IPS DF 19.7 (cell line): ENCODE measurements at places on chromosomes 1 and 21.

GRCh38 chr21:17697473-17697872, 84.8 kb upstream of the BTG3 start:
- DNase-seq = no peak

DNA sequence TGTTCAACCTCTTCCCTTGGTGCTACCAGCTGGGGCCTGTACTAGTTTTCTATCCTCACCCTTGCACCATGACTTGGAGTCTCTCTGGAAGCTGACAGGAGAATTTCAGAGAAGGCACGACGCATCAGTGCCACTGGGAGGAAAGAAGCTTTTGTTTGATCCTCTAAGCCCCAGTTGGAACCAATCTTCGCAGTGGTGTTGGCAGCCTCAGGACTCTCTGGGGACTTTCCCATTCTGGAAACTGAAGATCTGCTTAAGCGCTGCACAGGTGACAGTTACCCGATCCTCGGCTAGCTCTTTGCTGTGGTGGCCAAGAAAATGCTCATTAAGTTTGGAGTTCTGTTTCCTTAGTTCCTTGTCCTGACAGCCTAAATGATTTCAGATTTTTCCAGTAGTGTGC, 222.3 kb downstream of the RHOU start:
- no peak for DNase-seq

GRCh38 chr21:37408464-37409193, 42.1 kb downstream of the DYRK1A start:
- no peak for DNase-seq

- no peak for DNase-seq
These were observed 86.5 kb upstream of the RHOU start for GRCh38 chr1:228648647-228649383.

- no peak for DNase-seq
These were observed 7.7 kb downstream of the LRRC52 start for GRCh38 chr1:165551469-165551868.

GRCh38 chr1:171501305-171502024, 16.1 kb downstream of the PRRC2C start:
- no peak for DNase-seq

DNA sequence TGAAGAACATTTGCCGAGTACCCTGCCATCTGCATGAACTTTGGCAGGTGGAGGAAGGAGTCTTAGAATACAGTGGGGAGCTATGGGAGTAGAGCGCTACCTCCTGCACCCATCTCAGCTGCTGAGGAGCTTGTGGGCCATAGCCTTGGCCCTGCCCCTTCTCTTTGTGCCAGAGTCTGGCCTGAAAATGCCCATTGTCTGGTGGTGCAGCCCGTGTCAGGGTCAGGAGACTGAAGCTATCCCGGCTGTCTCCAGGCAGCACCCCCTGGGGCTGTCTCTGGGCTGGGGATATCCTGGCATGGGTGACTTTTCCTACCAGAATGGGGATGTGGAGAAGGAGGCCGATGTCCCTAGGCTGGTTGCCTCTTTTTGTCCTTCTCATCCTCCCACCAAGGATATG, 7.3 kb downstream of the IPO13 start:
- no peak for DNase-seq

DNA sequence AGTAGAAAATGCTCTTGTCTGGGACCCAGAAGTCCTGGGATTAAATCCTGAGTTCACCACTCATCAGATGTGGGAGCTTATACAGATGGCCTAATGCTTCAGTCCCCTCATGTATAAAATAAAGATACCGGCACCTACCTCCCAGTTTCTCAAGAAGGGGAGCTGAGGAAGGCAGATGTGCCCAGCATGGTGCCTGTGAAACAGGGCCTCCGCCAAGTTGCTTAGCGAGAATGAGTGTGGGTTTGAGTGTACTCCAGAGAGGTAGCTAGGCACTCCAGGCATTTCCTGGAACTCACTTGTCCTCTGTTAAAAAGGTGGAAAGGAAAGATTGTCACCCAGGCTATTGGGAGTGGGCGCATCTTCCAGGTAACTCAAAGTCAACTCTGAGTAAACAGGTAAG, 37.8 kb downstream of the IER5 start:
- DNase-seq = no peak

DNA sequence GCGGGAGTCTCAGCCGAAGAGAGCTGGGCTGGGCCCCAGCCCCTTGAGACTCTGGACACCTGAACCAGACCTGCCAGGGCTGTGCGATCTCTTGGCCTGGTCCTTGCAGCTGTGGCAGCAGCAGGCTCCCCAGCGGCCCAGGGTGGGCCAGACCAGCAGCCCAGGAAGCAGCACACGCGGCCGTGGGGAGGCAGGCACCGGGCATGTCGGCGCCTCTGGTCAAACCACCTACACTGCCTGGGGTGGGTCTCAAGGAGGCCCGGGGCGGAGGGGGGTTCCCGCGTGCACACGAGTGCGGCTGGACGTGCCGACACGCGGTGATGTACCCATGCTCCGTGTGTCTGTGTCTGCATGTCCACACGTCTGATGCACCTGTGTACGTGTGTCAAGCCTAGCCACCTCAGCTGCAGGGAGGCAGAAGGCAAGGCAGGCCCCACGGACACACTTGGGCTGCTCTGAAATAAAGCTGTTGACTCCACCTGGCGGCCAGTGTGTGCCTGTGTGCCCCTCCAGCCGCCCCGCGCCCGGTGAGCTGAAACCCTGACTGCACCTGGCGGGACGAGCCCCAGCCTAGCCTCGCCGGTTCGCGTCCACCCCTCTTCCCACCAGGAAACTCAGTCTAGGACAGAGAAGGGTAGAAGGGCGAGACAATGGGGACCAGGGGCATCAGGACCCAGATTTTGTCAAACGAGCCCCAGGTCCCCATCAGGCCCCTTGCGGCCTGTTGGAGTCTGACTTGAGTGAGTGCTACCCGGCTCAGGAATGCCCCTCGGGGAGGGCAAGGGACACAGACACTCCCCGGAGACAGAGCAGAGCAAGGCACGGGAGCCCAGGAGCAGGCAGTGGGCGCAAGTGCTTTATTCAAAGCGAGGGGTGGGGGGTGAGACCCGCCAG, 11.6 kb downstream of the SCNN1D start:
- DNase-seq = no peak

- no peak for DNase-seq
These were observed at the start of gene DENND4B for GRCh38 chr1:153946622-153947241. TSS of gene DENND4B (minus strand) at chr1:153946718. CDS start at chr1:153944374, 2,344 bp downstream.

DNA sequence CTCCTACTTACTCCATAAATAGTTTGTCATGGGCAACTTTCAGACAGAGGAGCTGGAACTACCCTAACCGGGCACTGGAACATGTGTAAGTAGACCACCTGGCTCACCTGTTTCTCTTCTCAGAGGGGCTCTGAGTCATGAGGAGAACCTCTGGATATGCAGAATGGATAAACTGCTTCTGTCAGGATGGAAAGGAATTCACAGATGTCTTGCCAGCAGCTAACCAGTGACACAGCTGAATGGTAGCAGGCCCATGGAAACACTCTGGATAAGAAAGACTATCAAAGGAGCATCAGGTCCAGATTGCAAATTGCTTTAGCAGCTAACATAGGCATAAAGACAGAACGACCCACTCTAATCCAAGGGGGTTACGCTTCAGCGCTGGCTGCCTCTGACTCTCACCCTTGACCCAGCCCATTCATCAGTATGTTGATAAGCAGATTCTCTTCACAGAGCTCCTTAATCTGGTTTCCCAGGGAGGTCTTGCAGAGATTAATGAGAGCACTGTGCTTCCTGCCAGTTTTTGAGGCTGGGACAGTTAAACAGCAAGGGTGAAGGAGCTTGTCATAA, 54.2 kb downstream of the HIVEP3 start:
- DNase-seq = no peak

GRCh38 chr1:180231936-180232335, 1.9 kb downstream of the LHX4 start:
- no peak for DNase-seq

- no peak for DNase-seq
These were observed 118.8 kb downstream of the SIPA1L2 start for GRCh38 chr1:232511172-232511571.

- no peak for DNase-seq
These were observed 9.9 kb downstream of the KCNJ15 start for GRCh38 chr21:38266732-38267131.

DNA sequence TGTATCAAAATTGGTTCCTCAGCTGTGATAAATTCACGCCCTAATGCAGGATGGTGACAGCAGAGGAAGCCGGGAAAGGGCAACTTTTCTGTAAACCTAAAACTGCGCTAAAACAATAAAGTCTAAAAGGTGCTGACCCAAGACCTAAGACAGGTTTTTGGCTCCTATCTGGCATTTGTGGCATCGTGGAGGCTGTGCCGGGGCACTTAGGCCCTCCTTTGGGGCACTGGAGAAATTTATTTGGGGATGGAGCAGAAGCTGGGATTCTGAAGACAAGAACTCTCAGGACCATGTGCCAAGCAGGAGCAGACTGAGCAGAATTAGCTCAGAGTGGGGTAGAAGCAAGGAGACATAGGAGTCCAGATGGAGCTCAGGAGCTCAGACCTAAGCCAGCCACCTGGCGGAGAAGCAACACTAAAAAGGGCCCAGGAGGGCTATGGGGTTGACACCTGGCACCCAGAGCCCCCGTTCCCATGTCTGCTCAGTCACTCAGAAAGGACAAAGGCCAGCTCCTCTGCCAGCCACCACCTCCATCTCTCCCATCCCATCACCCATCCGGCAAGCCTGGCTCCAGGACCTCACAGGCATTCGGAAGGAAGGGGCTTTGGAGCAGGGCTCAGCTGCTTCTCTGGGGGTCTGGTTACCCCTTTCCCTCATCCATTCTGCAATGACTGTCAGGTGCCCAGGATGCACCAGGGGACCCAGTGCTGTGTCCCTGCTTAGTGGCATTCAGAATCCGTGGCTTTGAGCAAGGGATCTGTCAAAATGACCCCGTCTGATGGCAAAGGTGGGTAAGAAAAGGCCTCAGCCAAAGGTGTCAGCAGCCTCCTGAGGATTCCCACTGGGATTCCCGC, 347.7 kb downstream of the NPHP4 start:
- no peak for DNase-seq

DNA sequence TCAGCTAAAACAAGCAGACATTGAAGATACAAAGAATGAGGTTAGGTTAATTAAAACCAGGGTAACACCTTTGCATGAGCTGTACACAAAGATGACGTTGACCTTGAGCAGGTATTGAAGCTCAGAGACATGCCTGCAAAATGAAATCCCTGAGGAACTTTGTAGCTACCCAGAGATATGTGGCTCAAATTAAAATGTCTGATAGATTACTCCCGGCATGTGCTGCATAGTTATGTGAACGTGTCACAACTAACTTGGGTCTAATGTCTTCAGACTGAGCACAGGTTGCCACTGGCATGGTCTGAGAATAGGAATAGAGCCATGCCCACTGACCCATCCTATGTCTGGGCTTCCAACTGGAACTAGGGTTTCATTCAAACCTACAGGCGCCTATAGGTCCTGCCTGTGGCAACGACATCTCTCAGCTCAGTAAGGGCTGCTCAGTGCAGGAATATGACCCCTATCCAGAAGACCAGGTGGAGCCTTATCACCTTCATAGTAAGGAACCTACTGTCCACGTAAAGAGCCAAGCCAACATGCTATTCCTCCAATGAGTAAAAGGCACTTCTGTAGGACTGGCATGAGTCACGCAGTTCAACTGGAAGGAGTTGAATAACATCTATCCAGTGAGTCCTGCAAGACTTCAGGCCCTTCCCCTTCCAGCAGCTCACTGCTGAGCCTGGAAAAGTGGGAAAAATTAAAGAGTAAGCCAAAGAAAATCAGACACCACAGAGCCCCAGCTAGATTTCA, 60.7 kb downstream of the PRKAB2 start:
- DNase-seq = no peak

GRCh38 chr1:223233019-223233409, 90.0 kb upstream of the TLR5 start:
- no peak for DNase-seq

DNA sequence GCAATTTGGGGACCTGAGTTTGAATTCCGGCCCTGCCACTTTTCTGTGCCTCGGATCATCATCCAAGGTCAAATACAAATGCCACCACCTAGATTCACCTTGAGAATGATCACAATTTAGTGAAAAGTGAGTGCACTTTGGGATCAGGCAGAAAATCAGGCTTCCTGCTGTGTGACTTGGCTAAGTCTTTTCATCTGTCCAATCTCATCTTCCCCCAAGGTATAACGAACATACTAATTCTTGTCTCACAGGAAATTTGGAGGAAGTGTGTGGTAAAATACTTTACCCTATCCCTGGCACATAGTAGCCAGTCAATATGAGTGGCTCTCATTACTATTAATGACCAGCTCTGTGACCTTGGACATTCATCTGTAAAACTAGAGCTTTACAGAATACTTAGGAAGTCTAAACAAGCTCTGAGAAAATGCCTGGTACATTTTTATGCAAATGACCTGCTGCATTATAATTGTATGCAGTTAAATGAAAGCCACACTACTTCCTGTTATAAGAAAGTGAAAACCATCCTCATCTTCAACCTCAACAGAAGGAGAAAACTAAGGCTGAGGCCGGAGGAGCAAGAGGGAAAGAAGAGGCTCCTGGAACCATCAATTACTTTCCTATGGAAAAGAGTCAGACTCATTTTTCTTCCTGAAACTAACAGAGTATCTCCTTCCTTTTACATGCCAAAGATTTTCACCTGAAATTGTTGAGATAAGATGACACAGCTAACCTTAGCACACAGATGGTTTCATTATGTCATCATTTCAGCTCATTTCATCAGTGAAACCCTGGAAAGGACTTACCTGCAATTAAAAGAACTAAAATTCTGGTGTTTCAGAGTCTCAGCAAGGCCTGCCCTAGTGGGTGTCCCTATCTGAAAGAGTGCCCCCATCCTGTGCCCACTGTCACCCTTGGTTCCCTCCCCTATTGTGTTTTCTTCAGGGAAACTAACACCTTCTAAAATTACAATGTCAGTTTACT, 32.6 kb upstream of the RGS8 start:
- DNase-seq = no peak

DNA sequence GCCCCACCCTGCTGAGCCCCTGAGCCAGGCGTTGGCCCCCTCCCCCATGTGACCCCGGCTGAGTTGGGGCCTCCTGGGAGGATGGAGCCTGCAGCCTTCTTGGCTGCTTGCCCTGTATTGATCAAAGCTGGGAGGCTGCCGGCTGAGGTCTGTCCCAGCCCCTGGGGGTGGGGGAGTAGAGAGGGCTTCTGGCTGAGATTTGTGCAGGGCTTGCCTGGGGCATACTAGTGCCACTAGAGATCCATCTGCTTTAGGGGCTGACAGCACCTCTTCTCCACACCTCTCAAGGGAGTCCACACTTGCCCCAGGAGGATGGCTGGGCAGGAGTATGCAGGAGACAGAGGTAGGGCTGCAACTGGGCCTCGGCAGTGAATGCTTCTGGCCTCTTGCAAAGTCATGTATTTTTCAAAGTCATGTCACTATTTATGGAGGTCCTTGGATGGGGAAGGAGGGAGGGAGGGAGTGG, 53.6 kb upstream of the SSBP3 start:
- no peak for DNase-seq

GRCh38 chr1:182196897-182197870, 135.7 kb upstream of the ZNF648 start:
- no peak for DNase-seq

GRCh38 chr1:181033799-181034451, at the start of gene MR1:
TSS of gene MR1 (plus strand) at chr1:181033983. CDS start at chr1:181034008, 25 bp downstream.
- DNase-seq = no peak
